ENCODE measurements at places on chromosomes 4 and X.

DNA sequence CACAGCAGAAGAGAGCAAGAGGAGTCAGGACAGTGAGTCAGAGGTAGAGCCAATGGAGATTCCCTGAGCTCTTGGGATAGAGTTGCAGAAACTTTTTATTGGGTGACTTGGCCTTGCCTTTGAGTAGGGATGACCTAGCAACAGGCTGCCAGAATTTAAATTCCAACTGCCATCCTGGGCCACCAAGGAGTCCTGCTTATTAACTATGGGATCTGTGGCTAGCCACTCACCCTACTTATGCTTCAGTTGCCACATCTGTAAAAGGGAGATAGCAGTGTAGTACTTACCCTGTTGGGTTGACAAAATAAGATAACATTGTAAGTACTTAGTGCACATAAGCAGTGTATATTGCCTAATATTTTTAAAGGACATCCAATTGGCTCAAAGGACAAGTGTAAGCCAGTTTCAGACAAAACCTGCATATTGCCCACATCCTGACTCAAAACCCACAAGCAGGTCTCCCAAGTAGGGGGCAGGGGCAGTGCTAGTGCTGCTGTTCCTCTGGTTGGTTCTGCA lies 43.5 kb upstream of the TMEM164 start:
- no peak for DNase-seq

GRCh38 chr4:14087459-14087858 lies 459.9 kb upstream of the BOD1L1 start:
- DNase-seq, result no peak

DNA sequence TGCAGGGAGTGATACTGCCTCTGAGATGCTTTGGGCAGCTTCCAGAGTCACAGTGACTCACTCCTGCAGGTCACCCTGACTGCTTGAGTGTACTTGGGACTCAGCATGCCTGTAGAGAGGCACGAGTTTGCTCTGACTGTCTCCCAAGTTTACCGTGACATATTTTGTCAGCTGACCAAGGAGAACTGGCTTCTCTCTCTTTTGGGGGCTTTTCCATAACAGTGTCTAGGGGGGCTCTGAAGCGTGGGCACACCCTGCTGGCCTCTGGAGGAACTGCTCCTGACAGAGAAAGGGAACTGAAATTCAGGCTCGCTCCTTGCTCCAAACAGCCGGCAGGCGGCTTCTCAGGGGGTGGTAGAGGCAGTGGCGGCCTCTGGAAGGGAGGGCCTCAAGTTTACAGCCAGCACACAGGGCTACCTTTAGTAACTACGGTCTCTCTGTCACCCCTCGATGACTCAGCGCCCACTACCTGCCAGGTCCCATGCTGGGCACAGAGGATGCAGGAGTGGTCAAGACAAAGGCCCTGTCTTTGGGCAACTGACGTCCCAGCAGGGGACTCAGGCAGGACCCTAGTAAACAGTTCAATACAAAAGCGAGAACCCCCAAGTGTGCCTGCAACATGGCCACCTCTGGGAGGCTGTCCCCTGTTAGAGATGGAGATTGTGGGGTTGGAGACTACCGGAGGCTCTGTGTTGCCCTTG lies 17.8 kb downstream of the ZNF185 start:
- no peak for DNase-seq

GRCh38 chr4:71338846-71339593 lies at the start of gene SLC4A4:
SLC4A4 (plus strand) TSS chr4:71339020.
- no peak for DNase-seq

DNA sequence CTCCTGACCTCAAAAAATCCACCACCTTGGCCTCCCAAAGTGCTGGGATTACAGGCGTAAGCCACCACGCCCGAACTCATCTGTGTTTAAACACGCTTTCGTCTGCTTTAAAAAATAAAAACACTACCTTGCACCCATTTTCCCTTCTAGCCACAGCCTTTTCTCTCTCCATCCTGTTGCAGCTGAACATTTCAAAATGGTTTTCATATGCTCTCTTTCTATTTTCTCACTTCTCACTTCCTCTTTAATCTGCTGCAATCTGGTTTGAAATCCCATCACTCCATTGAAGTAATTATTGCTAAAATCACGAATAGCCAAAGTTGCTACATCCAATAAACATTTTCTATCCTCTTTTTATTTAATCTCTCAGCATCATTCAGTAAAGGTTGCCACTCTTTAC lies 70.0 kb downstream of the DCHS2 start:
- DNase-seq, result no peak

- no peak for DNase-seq
Measured at GRCh38 chr4:19026281-19026680, 1004.7 kb upstream of the LCORL start.

- DNase-seq, result no peak
Measured at GRCh38 chr4:86483773-86484172, 110.3 kb upstream of the PTPN13 start.

DNA sequence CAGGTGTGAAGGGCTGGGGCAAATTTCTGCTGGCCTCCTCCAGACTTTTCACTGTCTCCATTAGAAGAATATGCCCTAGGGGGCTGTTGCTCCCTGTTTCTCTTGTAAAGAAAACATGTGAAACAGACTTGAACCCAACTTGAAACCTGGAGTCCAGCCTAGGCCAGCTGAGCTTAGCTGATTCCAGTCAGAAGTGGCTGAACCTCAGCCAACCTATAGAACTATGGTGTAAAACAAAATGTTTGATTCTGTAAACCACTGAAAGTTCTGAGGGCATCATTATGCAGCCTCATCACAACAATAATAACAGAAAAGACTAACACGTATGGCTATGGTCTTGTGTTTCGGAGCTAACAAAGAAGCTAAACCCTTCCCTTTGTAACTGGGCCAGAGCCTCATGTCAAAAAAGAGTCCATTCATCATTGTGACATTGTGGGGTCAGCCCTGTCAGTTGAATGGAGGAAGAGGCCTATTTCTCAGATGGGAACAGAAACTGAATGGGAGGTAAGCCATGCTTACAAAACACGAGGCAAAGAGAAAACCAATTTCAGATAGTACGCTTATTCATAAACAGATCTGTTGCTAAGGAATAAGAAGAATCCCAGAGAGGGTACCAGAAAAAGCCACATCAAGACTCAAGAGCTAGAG lies 34.1 kb downstream of the SETD7 start:
- DNase-seq, result no peak

- no peak for DNase-seq
Measured at GRCh38 chrX:70479247-70479921, 34.7 kb downstream of the DLG3 start.

DNA sequence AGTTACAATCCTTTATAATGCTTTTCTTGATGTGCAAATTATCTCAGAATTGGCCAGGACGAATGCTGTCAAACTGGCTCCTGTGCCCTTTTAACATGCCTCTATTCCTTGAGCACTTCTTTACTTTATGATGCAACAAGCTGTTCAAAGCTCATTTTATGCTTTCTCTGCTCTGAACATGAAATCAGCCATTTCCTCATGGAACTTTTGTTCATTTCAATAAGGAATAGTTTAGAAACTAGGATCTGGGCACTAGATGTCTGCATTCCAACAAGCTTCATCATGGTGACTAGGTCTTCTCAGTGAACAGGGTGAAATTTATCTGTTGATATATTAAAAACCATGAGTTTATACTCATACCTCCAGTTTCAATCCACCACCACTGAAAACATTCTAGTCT lies 87.3 kb upstream of the TEX13A start:
- DNase-seq, result no peak

GRCh38 chr4:173934933-173935620 lies 348.4 kb downstream of the FBXO8 start:
- no peak for DNase-seq

- no peak for DNase-seq
Measured at GRCh38 chr4:129140521-129140920, 44.6 kb downstream of the C4orf33 start.

DNA sequence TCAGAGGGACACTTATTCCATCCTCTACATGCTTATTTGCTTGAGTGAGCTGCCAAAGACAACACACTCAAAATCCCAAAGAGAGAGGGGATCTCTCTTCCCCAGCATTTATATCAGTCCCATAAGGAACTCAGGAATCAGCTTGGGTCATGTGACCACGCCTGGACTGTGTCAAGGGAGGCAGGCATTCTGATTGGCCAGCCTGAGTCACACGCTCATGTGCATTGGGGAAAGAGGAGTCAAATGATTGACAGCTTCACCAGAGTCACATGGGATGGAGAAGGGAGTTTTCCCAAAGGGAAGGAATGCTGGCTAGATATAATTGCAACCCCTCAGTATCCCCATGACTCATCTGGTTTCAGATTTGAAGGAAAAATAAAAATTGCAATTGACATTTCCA lies 49.0 kb downstream of the RWDD4 start:
- no peak for DNase-seq

- no peak for DNase-seq
Measured at GRCh38 chrX:2360731-2361130, 140.0 kb downstream of the DHRSX start.

DNA sequence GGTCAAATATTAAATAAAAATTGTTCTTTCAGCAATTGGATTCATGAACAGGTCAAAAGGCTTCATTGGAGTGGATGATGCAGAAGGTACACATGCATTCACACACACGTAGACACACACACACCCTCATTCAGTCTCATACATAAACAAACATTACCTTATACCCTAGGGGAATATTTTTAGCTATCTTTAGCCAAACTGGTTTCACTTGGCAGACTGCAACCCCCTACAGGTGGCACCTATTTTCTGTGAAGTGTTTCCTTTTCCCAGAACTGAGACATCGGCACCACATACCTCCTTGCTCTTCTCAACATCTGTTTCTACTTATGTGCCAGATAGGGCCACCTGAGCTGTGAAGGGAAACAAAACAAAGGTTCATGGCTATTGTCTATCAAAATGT lies 18.5 kb upstream of the KDR start:
- DNase-seq, result no peak

DNA sequence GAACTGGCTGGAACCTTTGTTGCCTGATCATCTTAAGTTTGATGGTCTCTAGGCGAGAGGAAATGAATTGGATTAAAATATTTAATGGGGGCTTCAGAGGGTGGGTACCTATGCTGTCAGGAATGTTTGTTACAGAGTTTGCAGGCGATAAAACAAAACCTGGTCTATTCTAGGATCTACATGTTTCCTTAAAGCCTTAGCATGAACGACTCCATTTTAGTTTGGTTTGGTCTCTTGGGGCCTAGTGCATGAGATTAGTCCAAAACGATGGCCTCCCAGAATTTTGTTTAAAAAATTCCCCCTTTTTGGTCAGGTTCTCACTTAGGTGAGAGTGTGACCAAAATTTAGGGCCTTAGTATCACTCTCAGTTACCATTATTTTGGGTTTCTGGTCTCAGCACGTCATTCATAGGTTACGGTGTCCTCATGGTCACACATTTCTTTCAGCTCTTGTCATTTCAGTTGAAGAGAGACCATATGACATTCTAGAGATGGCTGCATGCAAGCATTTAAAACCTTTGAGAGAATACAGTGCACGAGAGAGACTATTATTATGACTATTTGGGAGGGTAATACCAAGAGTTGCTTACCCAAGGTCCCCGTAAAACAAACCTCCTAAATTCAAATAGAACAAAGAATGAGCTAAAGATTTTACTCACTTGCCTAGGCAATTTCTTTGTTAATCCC lies 13.8 kb downstream of the MOB1B start:
- DNase-seq, result no peak

DNA sequence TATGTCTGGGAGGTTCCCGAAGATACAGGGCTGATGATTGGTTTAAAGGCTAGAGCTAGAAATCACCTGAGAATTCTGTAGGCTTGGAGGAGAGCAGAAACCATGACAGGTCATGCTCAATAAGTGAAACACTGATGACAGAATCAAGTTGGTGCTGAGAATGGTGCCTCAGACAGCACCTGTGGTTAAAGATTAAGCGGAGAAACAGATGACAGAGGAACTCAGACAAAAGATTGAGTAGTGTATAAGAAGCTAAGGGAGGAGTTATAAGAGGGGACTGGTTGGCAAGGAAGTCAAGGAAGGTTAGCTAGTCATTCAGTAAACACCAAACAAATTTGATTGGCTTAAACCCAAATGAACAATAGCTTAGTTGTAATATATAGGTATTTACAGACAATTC lies 385.4 kb upstream of the CNKSR2 start:
- no peak for DNase-seq

GRCh38 chrX:136525738-136526606 lies 6.0 kb upstream of the VGLL1 start:
- DNase-seq, result peak; percentile 85

- no peak for DNase-seq
Measured at GRCh38 chr4:17805580-17806155, 4.9 kb downstream of the DCAF16 start.

- no peak for DNase-seq
Measured at GRCh38 chr4:27176400-27176799, 315.8 kb downstream of the STIM2 start.

GRCh38 chr4:43325220-43325967 lies 432.9 kb downstream of the GRXCR1 start:
- DNase-seq, result no peak
